Left cardiac atrium (tissue), 4 donors: ENCODE measurements at places on chromosomes 4 and X. TPM values are rescaled to one million over a fixed set of nuclear protein-coding genes. Genes with fewer than 3 reads are reported as not detected.
A peak's percentile ranks its signal among the peaks of the same experiment; 100 is the strongest.

- peak; percentile 51 for DNase-seq
These were observed 57.6 kb upstream of the LGI2 start for GRCh38 chr4:25088093-25088952.

FIP1L1 gene
- 24.9 TPM for total RNA-seq

DNA sequence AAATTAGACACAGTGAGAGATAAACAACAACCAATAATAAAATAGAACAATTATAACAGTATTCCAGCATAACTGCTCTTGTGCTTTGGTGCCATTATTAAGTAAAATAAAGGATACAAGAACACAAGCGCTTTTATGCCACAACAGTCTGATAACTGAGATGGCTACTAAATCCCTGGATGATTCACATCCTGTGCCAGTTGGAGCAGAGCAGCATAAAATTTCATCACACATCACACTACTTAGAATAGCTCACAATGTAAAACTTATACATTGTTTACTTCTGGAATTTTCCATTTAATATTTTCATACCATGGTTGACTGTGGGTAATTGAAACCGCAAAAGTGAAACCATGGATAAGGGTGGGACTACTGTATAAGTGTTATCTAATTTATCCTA is 399.9 kb upstream of the CNKSR2 start:
- no peak for DNase-seq

- DNase-seq = no peak
These were observed 93.1 kb downstream of the GPC3 start for GRCh38 chrX:133892337-133892736.

SLC30A9 gene
- 57.1 TPM for total RNA-seq

DNA sequence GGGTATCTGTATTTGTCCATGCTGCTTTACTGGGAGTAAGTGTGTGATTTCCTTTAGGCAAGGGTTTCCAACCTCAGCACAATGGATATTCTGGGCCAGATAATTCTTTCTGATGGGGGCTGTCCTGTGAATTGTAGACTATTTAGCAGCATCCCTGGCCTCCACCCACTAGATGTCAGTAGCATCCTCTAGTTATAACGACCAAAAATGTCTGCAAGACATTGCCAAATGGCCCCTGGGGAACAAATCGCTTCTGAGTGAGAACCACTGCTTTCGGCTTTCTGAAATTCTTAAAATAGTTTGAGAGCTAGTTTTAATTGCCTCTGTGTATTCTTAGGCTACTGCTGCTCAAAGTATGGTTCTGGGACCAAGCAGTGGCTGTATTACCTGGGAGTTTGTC is 81.2 kb upstream of the GPM6B start:
- peak; percentile 32 for DNase-seq

GRCh38 chrX:79259073-79259689 is 108.0 kb downstream of the ITM2A start:
- DNase-seq = no peak
